Karpas-422 (cell line): ENCODE measurements at places on chromosomes 4 and X. TPM values are rescaled to one million over a fixed set of nuclear protein-coding genes. Genes with fewer than 3 reads are reported as not detected.

Gene ADGRG4
- total RNA-seq, result not detected in 2 replicates

Gene RTL5
- total RNA-seq, result 0.07 TPM in 1 of 2 replicates, not detected in the other

Gene RBMXL3
- not detected in 2 replicates for total RNA-seq

Gene TSPAN5
- total RNA-seq, result 0.15 and 0.18 TPM in 2 replicates

Gene BEND2
- total RNA-seq, result not detected in 2 replicates

Gene NEIL3
- 4.6 and 9.1 TPM in 2 replicates for total RNA-seq

Gene CCDC110
- total RNA-seq, result 2.2 TPM in 1 of 2 replicates, not detected in the other

Gene MAOA
- total RNA-seq, result not detected in 2 replicates

Gene POU4F2
- total RNA-seq, result not detected in 2 replicates

Gene SERTM2
- not detected in 2 replicates for total RNA-seq

Gene ZNF732
- 0.25 and 1.0 TPM in 2 replicates for total RNA-seq

Gene RAB9B
- total RNA-seq, result not detected in 2 replicates

Gene NRK
- total RNA-seq, result not detected in 2 replicates

Gene PAK3
- not detected in 2 replicates for total RNA-seq

Gene TECRL
- not detected in 2 replicates for total RNA-seq

Gene DACH2
- total RNA-seq, result not detected in 2 replicates

Gene AMER1
- 3.1 and 4.4 TPM in 2 replicates for total RNA-seq

Gene RTL3
- not detected in 2 replicates for total RNA-seq

Gene MAGIX
- 1.7 TPM in 1 of 2 replicates, not detected in the other for total RNA-seq

Gene SPANXN3
- total RNA-seq, result not detected in 2 replicates

Gene SLC7A11
- 12.1 and 24.0 TPM in 2 replicates for total RNA-seq

Gene CLDN2
- not detected in 2 replicates for total RNA-seq

Gene TMPRSS11F
- total RNA-seq, result not detected in 2 replicates
